Cortex of kidney (tissue), 1 donor: ENCODE measurements at places on chromosomes 11 and 22.

DNA sequence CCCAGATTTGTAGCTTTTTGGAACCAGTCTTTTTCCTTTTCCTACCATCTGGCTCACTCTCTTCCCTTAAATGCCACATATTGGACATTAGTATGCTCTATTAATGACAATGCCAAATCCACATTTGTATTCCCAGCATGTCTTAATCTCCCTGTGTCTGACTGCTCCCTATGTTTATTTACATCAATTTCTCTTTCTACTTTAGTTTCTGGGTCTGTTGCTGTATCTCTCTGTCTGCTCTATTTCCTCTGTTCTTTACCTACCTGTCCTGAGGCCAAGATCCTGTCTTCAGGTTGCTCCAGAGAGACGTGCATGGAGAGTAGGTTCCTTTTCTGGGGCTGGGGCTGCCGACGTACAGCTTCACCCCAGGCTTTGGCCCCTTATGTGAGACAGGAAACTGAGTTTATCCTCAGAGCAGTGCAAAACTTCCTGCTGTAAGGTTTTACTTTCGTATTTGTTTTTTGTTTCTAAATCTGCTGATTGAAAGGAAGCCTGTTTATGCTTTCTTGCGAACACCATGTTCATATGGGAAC lies 25.6 kb downstream of the OR2AG2 start:
- DNase-seq = no peak

GRCh38 chr11:6616596-6617250 lies 2.5 kb downstream of the TPP1 start:
- no peak for DNase-seq

GRCh38 chr11:130269326-130269943 lies 45.3 kb downstream of the ZBTB44 start:
- no peak for DNase-seq

DNA sequence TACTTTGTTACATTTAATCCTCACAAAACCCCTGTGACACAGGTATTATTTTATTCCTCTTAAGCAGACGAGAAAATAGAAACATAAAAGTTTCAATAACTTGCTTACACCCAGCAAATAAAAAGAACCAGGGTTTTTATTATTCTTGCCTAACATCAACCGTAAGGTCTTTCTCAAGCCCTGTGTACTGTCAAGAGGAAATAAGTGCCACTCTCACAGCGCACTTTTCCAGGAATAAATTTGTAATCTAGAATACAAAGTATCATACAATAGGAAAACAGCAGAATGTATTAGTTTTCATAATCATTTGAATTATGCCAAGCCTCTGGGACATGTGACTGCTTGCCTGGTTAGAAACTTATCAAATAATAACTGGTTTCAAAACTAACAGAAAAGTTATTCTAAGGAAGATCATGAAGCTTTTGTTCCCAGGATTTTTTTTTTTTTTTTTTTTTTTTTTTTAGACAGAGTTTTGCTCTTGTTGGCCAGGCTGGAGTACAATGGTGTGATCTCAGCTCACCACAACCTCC lies 7.4 kb downstream of the CCDC34 start:
- DNase-seq = no peak
